ENCODE measurements at places on chromosomes 6 and 20.
A peak's percentile ranks its signal among the peaks of the same experiment; 100 is the strongest.

GRCh38 chr6:148765898-148766808, 19.3 kb downstream of the UST start:
- DNase-seq, result no peak

GRCh38 chr6:12037798-12038197, 25.7 kb downstream of the HIVEP1 start:
- no peak for DNase-seq

DNA sequence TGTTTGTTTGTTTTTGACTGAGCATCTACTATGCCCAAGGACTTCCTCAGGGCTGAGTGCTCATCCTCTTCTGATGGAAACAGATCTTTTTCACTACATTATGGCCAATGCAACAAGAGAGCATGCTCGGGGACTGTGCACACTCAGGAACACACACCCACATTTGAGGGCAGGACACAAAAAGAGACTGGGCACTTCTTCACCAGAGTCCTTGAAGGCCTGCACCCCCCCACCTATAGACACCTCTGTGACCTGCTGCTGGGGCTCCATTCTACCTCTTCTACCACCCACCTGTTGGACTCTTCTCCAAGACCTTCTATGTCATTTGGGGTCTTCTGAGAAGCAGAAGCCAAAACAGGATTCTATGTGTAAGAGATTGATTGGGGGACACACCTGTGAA, 9.2 kb upstream of the MAFB start:
- no peak for DNase-seq

DNA sequence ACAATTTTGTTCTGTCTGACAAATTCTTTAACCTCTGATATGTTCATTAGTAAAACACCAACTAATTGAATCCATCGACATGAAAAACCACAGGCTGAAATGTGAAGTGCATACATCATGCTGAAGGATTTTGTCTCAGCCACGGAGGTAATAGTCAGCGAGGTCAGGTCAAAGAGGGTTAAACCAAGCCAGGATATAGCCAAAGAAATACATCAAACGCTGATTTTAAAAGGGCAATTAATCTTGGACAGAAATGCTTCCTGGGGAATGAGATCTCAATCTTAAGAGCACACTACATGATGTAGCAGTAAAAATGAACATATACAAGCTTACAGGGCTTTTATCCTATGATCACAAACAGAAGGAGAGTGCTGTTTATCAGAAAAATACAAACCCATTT, 106.7 kb downstream of the PRDM1 start:
- DNase-seq, result no peak

GRCh38 chr20:36237477-36237876, 1.2 kb downstream of the AAR2 start:
- DNase-seq, result no peak

DNA sequence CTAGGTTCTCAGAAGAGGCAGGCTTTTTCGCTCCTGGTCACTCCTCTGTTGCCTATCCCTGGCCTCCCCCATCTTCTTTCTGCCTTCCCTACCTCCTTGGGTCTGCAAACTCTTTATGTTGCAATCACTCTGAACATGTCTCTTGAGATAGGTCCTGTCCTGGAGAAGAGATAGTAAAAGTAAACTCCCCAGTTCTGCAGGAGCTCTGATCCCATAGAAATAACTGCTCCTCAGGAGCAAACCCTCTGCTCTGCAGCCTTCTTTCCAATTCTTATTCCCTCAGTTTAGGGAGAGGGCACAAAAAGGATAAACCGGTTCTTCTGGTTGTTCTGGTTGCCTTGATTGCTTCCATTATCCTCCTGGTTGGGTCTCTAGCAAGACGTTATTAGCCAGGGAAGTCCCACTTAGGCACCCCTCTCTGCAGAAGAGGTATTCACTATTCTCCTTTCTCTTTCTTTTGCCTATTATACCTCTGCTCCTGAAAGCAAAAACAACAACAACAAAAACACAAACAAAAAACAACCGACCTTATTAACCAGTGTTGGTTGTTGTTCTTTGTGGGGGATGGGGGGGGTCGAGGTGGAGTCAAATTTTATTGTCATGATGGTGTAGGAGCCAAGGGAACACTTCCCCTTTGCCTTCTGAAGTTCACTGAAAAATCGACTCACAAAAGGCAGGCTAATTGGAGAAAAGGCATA, 973 bp downstream of the TRIM38 start:
- DNase-seq, result peak; percentile 13

DNA sequence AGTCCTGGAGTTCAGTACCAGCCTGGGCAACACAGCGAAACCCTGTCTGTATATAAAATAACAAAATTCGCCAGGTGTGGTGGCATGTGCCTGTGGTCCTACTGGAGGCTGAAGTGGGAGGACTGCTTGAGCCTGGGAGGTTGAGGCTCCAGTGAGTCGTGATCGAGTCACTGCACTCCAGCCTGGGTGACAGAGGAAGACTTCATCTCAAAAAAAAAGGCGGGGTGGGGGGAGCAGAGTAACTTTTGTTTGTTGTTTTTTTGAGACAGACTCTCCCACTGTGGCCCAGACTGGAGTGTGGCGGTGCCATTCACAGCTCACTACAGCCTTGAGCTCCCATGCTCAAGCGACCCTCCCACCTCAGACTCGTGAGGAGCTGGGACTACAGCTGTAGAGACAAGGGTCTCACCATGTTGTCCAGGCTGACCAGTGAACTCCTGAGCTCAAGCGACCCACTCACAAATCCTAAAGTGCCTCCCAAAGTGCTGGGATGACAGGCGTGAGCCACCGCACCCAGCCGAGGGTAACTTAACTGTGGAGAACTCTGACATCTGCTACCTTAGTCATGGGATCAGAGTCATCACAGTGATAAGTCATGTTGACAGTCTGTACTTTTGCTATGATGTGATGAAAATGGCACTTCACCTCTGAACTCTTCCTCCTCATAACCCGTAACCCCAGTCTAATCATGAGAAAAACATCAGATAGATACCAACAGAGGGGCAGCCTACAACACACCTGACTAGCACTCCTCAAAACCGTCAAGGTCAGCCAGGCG, 16.5 kb downstream of the PEDS1 start:
- no peak for DNase-seq

- DNase-seq, result no peak
Measured at GRCh38 chr6:31161216-31162126, 3.1 kb downstream of the TCF19 start.

DNA sequence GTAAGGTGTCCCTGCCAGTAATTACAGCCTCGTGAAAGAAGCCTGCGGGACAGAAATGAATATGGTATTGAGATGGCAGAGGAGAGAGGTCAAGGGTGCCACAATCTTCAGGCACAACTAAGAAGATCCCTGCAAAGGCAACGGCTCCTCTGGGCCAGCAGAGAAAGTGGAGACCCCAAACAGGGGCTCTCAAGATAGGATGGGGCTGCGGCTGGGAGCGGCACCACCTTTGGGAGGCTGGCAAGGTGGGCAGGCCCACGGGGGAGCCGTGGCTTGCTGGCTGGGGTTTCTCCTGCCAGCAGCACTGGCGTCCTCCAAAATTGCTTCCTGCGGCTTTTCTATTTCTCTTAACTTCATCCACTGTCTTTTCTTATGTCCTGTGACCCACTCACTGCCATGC, 183.6 kb upstream of the QKI start:
- DNase-seq, result no peak
